ENCODE measurements at places on chromosomes 16 and 17.
A peak's percentile ranks its signal among the peaks of the same experiment; 100 is the strongest.

DNA sequence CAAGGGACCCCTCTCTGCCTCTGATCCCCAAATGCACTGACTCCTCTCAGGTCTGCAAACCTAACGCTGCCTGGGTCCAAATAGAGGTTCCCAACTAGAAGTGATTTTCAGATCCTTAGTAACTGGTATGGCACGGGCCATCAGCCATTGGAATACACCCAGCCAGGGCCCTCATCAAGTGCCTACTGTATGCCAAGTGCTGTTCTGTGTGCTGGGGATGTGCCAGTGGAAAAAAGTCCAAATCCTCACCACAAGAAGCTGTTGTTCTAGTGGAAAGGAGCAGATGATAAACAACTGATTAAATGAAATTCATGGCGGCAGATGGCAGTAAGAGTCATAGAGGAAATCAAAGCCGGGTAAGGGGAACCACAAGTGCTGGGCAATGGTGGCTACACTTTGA lies 57.2 kb upstream of the MED9 start:
- no peak for DNase-seq

- peak; percentile 80 for DNase-seq
These were observed 261.6 kb upstream of the TNRC6C start for GRCh38 chr17:77696721-77697460.

GRCh38 chr17:77182205-77183172 lies 41.7 kb downstream of the SEC14L1 start:
- DNase-seq = no peak

- DNase-seq = peak; percentile 80
These were observed 20.5 kb upstream of the SDR42E2 start for GRCh38 chr16:22141767-22142166.
